AML-193 (cell line): ENCODE measurements at places on chromosomes 6 and 20.

DNA sequence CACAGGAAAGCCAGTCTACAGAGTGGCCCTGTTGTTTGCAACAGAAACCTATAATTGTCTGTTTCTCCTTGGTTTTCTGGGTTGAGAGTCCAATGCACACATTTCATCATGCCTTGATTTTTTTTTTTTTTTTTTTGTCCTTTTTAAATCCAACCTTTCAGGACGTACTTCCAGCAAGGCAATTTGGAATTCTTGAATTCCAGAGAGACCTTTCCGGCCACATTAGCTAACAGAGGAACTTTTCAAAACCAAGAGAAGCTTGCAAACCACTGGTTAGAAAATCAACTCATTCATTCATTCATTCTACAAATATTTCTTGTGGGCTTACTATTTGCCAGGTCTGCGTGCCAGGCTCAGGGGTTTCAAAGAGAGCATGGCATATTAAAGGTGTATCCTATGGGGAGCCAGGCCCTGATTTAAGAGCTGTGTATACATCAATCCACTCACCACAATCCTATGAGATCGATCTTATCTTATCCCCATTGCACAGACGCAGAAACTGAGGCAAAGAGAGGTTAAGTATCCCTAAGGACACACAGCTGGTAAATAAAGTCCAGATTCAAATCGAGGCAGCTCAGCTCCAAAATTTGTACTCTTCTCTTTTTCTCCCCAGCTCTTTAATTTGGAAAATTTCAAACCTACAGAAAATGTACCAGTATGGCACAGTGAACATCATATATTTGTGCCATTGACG, 43.0 kb downstream of the EYA2 start:
- DNase-seq: no peak

DNA sequence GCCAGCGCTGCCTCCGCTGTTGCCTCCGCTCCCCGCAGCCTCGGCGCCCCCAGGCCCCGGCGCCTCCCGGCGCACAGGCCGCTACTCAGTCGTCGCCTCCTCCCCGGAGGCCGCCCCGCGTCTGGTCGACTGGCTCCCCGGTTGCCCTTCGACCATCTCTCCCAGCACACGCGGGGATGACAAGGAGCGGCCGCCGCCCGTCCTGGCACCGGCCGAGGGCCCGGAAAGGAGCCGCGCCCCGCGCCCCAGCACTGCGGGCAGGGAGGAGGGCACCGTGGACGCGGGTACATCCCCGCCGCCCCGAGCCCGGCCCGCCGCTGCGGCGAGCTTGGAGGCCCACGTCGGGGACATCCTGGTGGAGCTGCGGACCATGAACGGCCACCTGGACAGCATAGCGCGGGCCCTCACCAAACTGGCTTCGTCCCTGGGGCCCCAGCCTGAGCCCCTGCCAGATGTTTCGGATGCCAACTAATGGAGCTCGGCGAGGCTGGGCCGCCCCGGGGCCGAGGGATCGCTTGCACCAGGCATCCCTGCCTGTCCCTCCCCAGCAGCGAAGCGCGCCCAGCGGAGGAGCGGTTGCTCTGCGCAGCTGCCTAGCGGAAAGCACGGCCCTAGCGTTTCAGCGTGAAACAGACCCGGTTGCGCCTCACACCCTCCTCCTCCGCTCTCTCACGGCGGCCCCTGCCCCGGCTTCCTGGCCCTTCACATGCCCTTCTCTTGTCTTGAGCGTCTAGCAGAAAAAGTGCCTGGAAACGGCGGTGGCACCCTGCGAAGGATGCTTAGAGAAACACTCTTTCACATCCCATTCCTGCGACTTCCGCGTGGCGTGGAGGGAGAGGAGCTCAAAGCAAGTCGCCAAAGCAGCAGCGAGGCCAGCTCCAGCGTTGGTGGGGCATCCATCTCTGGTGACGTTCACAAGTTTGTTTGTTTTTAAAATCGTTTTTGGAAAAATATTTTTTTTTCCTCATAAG, 285.8 kb upstream of the SUPT3H start:
- DNase-seq: no peak

GRCh38 chr6:11358904-11359830, 126.7 kb upstream of the NEDD9 start:
- DNase-seq: no peak

DNA sequence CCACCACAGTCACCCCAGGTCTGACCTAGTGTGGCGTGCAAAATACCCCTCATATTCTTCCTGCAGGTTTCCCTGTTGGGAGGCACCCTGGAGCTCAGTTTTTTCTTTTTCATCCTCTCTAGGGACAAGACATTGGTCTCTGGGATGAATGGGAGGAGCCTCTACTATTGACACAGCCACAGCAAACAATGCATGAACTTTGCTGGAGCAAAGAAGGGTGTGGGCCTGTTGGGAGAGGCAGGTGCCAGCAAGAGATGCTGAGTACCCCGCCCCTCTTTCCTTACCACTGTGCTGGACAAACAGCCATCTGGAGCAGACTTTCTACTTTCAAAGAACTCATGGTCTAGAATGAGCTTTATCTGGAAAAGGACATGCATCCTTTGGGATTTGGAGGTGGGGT, 10.1 kb downstream of the TGM3 start:
- DNase-seq: no peak

GRCh38 chr20:24773168-24773567, 175.9 kb upstream of the CST7 start:
- no peak for DNase-seq

DNA sequence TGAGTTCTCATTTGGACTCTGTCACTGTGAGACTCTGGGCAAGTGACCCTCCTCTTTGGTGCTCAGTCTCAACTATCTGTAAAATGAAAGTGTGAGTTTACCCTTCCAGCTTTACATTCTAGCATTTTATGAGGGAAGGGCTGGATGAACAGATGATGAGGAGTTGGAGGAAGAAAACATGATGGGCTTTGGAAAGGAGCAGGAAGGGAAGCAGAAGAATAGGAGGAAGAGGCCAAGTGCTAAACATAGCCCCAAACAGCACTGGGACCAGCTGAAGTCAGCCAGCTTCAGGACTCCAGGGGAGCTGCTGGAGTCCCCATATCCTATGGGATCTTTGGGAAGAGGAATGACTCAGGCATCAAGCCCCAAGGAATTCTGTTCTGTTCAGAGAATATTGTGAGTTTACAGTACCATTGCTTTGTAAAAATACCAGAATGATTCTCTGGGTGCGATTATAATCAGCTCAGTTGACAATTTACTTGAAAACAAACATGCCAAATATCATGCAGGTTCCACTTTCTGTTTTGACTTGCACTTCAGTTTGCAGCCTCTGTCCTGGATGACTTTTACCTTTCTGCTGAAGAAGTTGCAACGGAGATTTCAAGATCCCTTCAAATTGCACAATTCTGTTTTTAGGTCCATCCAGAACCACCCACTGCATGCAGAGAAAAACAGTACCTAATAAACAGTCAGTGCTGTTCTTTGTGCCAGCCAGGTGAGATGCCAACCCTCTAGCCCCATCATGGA, 3.2 kb downstream of the CD40 start:
- no peak for DNase-seq

DNA sequence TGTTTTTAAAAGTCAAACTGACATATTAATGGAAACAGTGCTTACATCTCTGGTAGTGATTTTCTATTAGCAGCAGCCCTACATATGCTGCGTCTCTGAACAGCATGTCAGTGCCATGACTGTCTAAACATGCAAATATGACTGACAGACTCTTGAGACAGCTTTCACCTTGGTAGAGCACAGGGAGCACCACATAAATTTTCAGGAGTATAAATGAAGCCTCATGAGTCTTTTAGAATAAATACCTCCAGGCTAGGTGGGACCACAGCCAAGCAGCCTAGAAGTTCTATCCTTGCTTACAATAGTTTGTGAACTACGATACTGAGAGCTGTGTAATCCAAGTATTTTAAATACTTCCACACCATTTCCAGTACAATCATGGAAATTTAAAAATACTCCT, 410.7 kb upstream of the RUNX2 start:
- DNase-seq: no peak

DNA sequence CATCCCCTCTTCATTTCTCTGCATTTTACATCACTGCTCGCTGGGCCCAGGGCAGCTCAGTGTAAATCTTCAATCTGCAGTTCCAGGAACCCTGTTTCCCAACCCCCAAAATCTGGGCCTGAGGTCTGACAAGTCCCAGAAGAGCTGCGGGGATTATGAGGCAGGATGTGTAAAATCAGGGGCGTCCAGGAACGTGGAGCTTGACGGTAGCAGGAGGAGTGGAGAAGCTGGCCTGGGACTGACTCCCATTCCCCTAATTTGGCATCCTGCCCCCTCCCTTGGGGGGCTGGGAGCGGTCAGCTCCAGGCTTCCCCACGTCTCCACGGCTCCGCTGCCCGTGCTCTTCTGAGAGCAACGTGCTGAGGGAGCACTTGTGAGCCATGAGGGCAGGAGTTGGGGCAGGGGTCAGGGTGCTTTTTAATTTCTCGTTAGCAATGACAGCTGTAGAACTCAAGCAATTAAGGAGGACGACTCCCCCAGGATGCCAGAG, 23.4 kb upstream of the VEGFA start:
- DNase-seq: no peak
